ENCODE measurements at places on chromosomes 16 and 17. TPM values are rescaled to one million over a fixed set of nuclear protein-coding genes. Genes with fewer than 3 reads are reported as not detected.

GRCh38 chr16:86986136-86986535, 331.1 kb downstream of the C16orf95 start:
- DNase-seq, result no peak

DNA sequence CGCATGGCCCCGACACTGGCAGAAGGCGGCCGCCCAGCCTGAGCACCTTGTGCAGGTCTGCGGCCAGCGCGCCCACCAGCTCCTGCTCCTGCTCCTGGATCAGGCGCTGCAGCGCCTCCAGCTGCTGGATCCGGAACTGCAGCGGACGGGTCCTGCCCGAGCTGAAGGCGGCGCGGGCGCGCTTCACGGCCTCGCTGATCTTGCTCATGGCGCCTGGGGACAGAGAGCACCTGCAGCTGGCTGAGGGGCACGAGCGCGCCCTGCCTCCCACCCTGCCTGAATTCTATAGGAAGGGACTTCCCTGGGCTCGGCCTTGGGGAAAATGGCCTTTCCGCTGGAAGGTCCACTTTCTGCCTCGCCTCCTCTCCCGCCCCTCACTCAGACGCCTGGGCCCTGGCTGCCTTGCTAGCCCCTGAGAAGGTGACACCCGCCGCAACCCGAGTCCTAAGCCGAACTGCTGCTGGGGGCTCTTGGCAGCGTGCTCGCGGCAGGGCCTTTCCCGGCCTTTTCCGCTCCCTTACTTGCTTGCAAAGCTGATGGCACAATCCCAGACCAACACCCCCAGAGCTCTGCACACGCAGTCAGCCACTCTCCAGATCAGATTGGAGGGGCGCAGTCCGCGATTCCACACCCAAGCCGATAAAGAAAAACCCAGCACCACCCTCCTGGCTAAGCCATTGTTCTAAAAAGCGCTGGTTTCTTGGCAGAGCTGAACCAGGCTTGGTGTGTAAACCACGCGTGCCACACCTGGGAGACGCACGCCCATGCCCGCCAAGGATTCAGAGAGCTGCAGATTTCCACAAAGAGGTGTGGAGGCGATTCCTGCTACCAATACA, 3.0 kb downstream of the ALDH3A1 start:
- DNase-seq, result peak; percentile 77

GRCh38 chr17:78433013-78433727, 54.7 kb downstream of the PGS1 start:
- no peak for DNase-seq

DNA sequence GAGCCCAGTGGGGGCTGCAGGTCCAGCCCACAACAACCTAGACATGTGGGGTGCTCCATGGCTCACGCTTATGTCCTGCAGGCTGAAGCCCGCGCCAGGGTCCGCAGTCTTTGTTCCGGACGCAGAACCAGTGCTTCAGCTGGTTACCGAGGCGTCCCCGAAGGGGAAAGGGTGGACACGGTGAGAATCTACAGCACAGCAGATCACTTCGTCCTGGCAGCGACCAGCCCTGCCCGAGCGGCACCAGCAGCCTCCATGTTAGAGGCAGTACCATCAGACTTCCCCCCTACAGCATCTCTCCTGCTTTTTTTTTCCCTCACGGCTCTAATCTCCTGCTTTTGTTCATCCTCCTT, 1736.4 kb downstream of the TP53TG3F start:
- DNase-seq, result no peak

GRCh38 chr17:65487161-65487560, 74.3 kb downstream of the AXIN2 start:
- no peak for DNase-seq

- DNase-seq, result no peak
These were observed 35.3 kb upstream of the HELZ start for GRCh38 chr17:67280279-67280678.

DNA sequence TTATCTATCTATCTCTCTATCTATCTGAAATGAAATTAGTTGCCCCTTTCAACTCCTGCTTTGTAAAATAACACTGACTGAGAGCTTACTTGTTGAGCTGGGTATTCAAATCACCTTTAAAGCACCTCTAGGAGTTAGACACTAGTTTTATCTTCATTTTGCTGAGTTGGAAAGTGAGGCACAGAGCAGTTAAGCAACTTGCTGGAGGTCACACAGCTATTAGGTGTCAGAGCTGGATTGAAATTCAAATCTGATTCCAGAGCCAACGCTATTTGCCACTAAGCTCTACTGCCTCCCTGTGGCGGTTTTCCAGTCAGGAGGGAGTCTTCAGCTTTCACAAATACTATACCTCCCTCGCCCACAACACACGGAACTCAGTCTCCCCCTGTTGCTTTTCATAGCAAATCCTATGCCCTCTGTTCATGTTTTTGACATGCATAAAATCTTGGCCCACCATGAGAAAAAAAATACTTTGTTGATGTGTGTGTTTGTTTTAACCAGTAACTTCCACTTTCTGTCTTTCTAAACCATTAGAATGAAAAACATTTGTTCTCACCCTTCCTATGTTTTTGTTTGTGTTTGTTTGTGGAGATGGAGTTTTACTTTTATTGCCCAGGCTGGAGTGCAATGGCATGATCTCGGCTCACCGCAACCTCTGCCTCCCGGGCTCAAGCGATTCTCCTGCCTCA, 74.8 kb upstream of the SMURF2 start:
- no peak for DNase-seq

- no peak for DNase-seq
These were observed 17.0 kb downstream of the KCTD2 start for GRCh38 chr17:75064040-75064439.

GRCh38 chr16:8679151-8679550, 4.7 kb downstream of the ABAT start:
- DNase-seq, result no peak

DNA sequence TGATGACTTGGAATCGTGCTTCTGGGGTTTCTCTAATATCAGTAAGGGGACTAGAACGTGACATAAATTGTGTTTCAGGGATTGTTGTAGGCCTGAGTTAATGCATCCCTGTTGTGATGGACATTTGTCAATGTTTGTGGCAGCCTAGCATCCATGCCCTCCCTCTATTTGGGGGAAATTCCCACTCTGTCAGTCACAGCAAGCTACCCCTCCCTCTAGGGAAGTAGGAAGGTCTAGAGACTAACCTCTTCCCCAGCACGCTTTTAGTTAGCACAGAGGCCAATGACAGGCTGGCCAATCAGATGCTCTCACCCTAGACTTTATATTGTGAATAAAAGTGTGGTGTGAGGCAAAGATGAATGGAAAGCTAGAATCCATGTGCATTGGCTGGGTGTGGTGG, 32.4 kb upstream of the NF1 start:
- DNase-seq, result no peak

GRCh38 chr16:138049-138417, 440 bp downstream of the NPRL3 start:
- no peak for DNase-seq

CIBAR2 gene
- polyA plus RNA-seq, result 0.52 TPM

NPIPA8 gene
- polyA plus RNA-seq, result 104 TPM

Data from right renal cortex interstitium (tissue), 3 donors.